C1 segment of cervical spinal cord (tissue), 14 donors: ENCODE measurements at places on chromosomes 2 and 18.

GRCh38 chr2:189756311-189756952 lies 6.2 kb downstream of the OSGEPL1 start:
- no peak for DNase-seq

DNA sequence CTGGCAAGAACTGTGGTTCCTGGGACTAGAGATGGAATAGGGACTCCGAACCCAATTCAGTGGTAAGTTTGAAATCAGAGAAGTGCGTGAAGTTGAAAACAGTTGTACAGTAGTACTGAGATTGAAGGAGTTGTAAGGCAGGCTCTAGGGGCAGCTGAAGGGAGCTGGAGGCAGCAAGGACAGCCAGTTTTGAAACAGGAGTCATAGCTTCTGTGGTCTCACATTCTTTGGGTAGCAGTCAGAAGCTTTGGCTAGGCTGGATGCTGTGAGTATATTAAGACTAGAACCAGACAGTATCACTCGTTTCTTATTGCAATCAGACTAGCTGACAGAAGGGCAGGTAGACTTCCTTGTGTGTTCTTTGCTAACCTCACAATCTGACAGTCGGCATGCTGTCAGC lies 64.5 kb upstream of the ADAM23 start:
- DNase-seq, result no peak

DNA sequence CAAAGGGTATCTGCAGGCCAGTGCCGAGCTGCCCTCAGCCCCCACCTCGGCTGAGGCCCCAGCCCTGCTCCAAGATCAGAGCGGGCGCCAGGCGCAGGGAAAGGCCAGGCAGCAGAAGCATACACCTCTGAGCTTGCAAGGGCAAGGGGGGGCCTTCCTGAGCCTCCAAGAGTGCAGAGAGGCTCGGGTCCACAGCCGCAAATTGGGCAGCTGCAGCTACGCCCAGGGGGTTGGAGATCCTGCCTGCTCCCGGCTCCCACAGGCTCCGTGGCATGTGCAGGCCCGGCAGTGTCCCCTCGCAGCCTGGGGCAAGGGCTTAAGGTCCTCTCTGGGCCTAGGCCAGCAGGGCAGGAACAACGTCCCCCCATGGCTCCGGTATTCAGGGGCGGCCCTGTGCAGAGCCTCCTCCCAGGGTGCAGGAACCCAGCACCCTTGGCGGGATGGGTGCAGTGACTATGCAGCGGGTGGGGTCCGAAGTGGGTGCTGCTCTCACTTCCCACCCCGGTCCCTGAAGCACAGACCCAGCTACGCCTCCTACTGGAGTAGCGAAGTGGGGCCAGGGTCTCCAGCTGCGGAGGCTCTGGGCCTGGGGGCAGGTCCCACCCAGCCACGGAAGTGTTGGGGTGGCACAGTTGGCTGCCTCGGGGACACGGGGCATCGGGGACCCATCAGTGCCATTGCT lies 120.2 kb upstream of the TMEFF2 start:
- DNase-seq, result no peak

DNA sequence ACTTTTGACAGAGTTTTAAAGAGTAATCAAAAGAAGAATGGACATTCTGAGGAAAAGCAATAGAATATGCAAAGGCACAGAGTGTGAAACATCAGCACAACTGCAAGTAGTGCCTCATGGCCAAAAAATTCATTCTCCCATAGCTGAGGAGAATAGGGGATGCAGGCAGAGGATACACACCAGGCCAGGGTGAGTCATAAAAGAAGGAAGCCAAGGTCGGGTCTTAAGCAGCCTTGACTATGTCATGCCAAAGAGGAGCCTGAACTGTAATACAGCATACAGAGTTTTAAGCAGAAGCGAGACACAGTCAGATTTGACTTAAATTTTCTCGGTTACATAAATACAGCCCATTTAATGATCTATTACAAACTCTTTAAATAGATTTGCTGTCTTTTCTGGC lies 165.0 kb downstream of the LNPK start:
- DNase-seq, result no peak

DNA sequence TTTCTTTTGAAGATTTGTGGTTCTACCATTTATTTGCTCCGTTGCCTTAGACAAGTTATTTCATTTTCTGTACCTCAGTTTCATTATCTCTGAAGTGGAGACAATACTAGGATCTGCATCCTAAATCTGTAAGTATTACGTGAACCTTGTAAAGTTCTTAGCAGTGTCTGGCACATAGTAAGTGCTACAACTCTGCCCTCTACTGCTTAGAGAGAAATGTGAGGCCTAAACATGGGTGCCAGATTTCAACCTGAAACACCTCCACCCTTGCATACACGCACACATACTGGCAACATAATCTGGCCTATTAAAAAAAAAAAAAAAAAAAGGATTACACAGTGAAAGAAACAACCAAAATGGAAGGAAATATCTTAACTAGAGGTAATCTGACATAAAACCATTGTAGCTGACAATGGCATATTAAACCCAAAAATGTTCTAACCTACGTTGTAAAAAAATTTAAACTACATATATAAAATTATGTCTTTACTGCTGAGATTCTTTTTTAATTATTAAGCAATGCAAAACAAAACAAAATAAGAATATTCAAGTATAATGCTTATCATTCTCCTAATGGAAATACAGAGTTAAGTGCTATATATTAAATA lies 132.6 kb downstream of the MAP2 start:
- no peak for DNase-seq

DNA sequence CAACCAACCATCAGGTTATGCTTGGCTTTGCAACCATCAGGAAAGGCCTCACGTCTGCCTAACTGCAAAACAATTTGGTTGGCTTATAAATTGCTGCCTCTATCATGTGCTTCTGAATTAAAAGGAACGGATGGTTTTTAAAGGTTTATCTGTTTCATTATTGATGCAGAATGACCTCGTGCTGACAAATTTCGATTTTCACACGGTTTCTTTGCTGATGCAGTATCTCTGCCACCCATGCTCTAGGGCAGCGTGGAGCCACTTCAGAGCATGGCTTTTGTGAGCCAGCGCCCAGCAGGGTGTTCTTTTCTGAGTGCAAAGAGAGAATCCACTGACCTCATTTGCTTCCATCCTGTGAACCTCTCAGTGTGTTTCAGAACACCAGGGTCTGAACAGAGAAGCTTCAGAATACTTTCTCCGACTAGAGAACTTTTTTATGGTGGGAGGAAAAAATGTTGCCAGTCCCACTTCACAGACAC lies 143.1 kb upstream of the L3MBTL4 start:
- no peak for DNase-seq

DNA sequence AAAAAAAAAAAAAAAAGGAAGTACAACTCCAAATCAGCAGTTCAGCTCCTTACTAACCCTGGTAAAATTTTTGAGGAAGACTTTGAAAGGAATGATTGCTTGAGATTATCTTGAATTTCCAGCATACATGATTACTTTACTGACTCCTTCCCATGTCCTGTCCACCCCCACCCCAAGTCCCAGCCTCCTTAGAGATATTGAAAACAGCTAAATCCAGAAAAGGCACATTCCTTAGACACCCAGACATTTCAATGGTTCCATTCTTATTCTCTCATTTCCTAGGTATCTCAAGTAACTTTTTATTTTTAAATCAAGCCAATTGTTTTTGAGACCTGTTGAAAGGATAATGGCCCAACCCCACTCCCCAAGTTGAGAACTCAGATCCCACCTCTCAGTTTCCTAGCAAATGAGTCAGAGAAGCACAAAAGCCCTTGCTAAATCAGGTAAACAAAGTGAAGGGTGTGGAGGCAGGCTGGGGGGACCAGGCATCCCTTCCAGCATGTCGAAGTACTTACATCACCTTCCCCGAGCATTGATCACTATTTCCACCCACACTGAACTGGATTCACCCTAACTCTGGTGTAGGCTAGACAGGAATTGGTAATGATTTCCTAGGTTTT lies 95.4 kb upstream of the FZD7 start:
- no peak for DNase-seq

- DNase-seq, result no peak
Measured at GRCh38 chr2:195238379-195238778, 418.6 kb upstream of the SLC39A10 start.

- DNase-seq, result no peak
Measured at GRCh38 chr18:74665346-74665745, 67.7 kb downstream of the ZNF407 start.

DNA sequence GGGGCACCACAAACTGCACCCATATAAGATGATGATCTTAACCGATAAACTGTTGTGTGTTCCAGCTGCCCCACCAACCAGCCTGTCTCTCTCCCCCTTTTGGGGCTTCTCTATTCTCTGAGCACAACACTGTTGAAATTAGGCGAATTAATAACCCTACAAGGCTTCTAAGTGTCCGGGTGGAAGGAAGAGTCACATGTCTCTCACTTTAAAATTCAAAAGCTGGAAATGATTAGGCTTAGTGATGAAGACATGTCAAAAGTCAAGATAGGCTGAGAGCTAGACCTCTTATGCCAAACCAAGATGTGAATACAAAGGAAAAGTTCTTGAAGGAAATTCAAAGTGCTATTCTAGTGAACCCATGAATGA lies 782.1 kb downstream of the MBD2 start:
- no peak for DNase-seq

DNA sequence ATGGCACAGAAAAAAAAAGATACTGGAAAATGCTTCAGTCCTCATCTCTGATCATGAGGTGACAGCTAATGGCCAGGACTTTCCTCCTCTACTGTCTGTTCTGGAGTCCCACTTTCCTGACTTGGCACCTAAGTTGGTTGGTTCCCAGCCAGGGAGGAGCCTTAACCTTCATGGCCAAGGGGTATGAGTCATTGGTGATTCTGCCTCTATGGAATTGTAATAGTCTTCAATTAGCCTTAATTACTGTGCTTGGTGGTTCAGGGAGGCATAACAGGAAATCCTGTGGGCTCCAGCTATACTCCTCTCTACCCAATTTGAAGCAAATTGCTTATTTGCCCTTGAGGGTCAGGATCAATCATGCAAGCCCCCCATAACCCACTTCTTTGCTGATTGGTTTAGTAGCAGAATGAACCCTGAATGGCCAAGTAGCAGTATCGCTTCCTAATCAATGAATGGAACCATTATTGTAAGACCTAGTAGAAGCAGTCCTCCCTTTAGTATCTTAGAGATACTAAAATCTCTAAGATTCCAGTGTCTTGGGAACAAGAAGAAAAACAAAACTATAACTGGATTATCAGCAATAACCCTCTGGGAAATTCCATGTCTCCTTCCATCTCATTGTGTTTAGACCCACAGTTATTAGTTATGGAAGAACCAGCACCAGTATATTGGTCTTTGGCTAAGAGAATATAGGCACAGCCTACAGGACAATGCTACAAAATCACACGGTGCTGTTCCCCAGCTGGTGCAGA lies 109.0 kb downstream of the COL6A3 start:
- no peak for DNase-seq

DNA sequence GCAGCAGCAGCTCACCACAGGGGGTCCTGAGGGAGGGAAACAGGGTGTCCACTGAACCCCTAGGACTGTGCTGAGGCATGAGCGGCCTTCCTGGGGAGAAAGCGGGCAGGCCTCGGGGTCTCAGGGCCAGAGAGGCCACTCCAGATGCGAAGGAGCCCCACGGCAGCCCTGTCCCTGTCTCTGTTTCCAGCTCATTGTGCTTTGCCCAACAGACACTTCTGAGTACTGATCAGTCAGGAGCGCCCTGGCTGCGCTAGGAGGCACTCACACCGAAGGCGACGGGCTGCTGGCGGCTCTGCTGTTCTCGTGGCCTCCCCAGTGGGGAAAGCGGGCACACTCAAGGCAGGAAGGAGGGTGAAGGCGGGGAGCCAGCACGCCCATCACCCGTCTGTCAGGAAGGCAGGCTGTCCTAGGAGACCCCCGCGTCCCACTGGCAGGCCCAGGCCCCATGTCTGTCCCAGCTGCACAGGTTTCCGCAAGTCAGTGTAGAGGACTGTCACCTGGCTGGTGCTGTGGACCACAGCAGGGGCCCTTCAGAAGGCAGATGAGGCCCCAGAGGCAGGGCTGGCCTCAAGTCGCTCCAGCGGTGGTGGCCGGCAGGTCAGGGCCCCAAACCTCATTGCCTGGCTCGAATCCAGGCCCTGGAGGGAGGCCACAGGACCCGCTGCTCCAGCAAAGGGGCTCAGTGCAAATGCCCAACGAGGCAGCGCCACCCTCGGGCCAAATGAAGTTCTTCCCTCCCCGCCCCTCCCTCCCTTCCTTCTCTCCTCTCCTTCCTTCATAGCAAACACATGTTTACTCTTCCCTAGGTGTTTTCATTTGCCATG lies 6.8 kb downstream of the ESPNL start:
- DNase-seq, result no peak

DNA sequence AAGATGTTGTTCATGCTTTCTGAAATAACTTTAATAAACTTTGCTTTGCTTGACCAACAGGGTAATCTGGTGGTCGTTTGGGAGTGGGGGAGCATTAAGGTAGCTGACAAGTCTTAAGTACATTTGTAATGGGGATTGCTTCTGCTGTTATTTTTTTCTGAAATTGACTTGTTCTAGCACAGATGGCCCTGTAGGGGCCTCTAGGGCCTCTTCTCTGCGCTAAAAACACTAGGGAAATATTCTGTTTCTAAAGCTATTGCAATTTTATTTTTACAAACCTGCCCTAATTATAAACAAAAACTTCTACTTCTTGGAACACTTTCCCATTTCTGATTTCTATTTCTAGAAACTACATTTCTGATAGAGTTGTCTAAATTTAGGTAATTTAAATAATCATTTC lies 191.3 kb upstream of the KCNJ3 start:
- no peak for DNase-seq

DNA sequence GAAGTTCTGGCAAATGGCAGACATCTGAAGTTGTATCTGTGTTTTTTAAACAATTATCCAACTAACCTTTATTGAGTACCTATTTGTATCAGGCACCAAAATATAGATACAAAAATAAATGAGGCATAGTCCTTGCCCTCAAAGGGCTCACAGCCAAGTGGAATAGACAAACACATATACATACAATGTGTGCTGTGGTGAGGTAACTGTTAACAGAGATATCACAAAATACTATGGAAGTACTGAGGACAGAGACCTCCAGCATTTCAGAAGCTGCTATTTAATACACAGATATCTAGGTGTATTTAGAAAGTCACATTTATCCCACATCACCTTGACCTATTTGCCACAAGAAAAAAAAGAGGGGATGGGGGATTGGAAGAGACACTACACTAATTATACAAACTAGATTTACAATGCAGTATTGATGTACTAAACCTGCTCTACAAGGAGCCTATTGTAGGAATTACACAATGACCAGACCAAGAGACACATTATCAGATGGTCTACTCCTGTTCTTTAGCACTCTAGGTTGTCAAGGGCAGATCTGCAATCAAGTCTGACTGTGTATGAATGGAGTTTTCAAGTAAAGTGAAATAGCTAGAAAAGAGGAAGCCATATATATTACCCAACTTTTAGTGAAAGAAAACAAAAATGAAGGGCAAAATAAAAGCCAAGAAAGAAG lies 62.2 kb downstream of the SPIRE1 start:
- DNase-seq, result no peak

GRCh38 chr2:104788742-104789455 lies 65.0 kb upstream of the POU3F3 start:
- DNase-seq, result peak; percentile 35

- no peak for DNase-seq
Measured at GRCh38 chr2:124437811-124438210, 412.7 kb downstream of the CNTNAP5 start.
